ENCODE measurements at places on chromosomes 1 and 21. TPM values are rescaled to one million over a fixed set of nuclear protein-coding genes. Genes with fewer than 3 reads are reported as not detected.
A peak's percentile ranks its signal among the peaks of the same experiment; 100 is the strongest.

GRCh38 chr1:150281221-150281757 lies 1.1 kb upstream of the CIART start:
- DNase-seq, result peak; percentile 87

IGSF3 gene
- polyA plus RNA-seq, result 0.08 TPM

- DNase-seq, result no peak
Measured at GRCh38 chr1:117594261-117594990, 11.4 kb upstream of the TENT5C start.

DNA sequence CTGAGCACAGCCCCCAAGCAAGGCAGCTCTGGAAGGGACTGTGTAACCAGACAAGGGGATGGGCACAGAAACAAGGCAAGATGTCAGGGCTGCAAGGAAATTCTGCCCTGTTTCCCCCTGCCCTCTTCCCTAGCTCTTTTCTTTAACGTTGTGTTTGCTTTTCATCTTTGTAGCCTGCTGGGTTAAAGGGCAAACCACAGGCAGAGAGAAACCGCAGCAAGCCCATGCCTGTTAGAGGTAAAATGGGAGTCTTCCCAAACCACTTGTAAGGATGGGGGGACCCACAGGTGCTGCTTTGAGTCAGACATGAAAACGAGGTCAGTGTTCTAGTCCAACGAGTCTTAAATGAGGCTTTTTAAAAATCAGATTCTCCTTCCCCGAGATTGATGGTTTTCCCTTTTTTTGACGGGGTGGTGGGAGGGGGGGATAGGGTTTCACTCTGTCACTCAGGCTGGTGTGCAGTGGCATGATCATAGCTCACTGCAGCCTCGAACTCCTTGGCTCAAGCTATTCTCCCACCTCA lies 13.3 kb downstream of the TGFBR3 start:
- peak; percentile 22 for DNase-seq

IGFN1 gene
- not detected for polyA plus RNA-seq

DNA sequence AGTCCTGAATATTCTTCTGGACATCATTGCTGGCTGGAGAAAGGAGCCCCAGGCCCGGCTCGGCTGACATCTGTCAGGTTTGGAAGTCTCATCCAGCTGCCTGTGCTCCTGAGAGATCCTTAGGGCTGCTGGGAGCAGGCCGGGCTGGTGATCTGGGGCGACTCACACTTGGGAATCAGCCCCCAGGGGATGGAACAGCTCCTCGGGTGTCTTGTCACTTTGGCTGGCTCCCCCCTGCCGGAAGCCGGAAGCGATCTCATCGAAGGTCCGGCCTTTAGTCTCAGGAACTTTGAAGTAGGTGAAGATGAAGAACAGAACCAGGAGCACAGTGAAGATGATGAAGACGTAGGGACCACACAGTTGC lies 31.8 kb downstream of the SLC2A1 start:
- DNase-seq, result no peak

- DNase-seq, result peak; percentile 50
Measured at GRCh38 chr1:232629250-232630046, 485 bp downstream of the SIPA1L2 start.

GRCh38 chr21:25772686-25773085 lies 37.9 kb downstream of the GABPA start:
- no peak for DNase-seq

PCBP3 gene
- 1.3 TPM for polyA plus RNA-seq

DNA sequence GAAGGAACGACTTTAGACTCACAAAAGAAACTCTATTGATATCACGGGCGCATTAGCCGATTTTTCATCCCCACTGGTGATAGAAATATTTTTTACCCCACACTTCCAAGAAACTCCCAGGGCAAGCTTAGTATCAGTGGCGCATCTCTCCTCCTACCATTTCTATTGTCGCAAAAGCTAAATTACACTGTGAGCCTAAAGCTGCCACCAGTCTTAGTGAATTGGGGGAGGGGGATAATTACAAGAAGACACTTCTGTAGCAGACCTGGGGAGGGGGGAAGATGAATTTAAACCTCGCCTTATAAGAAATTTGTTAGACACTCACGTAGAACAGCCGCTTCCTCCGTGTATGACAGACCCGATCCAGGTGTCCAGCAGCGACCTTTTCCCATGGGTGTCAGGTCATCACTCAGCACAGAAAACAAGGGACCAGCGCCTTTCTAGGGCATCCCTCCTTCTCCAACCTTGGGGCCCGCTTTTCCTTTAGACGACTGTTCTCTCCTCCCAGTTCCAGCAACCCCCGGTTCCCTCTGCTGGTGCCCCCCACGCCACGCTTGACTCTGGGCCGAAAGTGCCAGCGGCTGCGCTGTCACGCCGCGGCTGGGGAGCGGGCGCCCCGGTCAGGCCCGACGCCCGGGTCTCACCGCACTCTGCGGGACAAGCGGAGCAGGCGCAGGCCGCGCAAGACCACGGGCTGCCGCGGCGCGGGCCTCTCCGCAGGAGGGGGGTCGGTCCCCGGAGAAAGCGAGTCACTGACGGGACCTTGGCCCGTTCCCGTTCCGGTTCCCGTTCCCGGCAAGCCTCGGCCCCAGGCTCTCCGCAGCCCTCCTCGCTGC lies 821 bp downstream of the PHC2 start:
- DNase-seq, result peak; percentile 62

MFN2 gene
- polyA plus RNA-seq, result 49.6 TPM

DNA sequence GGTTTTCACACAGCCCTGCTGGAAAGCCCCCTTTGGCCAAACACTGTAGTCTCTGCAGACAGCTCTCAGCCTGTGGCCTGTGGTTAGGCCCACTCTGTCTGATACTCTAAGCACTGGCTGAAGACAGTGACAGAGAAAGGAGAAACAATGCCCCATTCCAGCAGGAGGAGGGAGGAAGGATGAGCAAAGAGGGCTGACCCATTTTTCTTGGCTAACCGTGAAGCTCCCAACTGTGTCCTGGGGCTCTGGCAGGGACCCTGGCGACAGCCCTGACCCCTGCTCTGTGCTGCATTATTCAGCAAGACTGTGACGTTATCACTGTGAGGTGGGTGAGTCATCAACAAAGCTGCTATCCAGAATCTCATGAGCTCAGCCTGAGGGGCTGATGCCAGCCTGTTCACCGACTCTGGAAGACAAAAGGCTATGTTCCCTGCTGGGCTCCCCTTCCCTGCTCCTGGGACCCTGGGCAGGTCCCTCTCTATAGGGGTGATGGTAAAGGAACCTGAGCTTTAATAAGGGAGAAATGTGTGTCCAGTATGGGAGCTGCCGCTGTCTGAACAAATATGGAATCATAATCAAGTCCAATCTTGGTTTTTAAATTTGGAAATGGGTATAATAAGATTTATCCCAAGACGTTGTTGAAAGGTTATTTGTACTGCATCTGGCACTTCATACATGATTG lies 107.0 kb downstream of the RHOU start:
- DNase-seq, result peak; percentile 85

KDM5B gene
- polyA plus RNA-seq, result 79.5 TPM

DNA sequence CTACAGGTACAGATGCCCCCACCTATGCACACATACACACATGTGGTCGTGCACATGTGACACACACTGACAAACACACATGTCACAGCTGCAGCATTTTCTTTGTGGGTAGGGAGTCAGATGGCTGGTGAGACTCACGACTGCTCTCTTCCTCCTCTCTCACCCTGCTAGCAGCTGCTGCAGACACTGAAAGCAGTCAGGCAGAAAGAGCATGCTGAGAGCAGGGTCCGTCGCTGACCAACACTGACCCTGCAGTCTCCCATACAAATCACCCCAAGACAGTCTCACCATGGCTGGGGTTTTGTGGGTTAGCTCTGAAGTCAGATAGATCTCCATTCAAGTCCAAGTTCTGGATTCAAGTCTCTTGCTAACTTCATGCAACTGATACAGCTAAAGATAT lies 188.3 kb downstream of the ASTN1 start:
- no peak for DNase-seq

DNA sequence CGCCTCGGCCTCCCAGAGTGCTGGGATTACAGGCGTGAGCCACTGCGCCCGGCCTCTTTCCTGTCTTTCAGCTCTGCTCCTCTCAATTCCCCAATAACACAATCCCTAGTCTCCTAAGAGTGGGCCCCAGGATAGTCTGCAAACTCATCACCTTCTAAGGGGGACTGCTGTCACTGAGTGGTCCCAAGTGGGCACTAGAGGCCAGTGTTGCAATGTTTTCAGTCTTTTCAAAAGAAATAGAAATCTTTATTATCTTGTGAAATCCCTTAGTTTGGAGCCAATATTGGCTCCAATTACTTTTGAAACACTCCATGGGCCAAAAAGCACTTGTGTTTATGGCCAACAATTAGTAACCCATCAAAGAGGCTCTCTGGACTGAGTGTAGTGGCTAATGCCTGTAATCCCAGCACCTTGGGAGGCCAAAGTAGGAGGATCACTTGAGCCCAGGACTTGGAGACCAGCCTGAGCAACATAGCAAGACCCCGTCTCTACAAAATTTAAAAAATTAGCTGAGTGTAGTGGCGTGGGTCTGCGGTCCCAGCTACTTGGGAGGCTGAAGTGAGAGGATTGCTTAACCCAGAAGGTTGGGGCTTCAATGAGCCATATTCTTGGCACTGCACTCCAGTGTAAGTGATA lies 28.6 kb upstream of the ZNF697 start:
- peak; percentile 38 for DNase-seq

- DNase-seq, result no peak
Measured at GRCh38 chr1:167090314-167090942, at the start of gene GPA33. GPA33 (minus strand) TSS chr1:167090377; CDS start chr1:167090287, 90 bp downstream.

OLIG1 gene
- not detected for polyA plus RNA-seq

GRCh38 chr1:100100202-100100601 lies 32.5 kb downstream of the SASS6 start:
- DNase-seq, result peak; percentile 36

GRCh38 chr1:225847610-225848009 lies 34.6 kb downstream of the TMEM63A start:
- no peak for DNase-seq

- DNase-seq, result peak; percentile 59
Measured at GRCh38 chr1:79497193-79497773, 490.8 kb upstream of the ADGRL4 start.

AGMAT gene
- 0.75 TPM for polyA plus RNA-seq

- no peak for DNase-seq
Measured at GRCh38 chr1:188065917-188066316, 1237.2 kb downstream of the PLA2G4A start.

GRCh38 chr1:110209715-110210603 lies at the start of gene KCNC4:
KCNC4 (plus strand) TSS chr1:110210314; CDS start chr1:110211500, 1,186 bp downstream.
- DNase-seq, result peak; percentile 95

HLCS gene
- 21.9 TPM for polyA plus RNA-seq
